ENCODE measurements at places on chromosomes 4 and X.

DNA sequence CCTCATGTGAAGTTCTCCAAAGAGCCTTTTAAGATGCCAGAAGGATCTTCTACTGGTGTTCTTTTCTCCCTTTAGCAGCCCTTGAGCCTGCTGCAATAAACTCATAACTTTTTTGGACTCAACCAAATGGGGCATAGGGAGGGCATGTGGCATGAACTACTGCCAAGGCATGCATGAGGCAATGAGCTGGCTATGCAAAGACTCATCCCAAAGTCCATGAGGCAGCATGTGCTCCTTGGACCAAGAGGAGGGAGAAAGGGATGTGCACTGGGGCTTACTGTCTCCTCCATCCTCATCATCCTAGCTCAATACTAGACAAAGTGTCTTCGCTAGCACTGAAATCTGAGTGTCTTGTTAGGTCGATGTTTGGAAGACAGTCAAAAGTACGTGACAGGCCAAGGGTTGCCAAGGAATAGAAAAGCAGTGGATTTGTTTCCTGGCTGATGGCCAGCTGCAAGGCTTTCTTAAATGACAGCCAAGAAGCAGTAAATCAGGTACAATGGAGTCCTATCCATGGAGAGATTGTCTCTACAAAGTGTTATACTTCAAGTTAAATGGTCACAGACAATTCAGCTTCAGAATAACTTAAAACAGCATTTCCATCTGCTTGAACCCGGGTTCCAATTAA, 44.5 kb upstream of the ATXN3L start:
- DNase-seq = no peak

DNA sequence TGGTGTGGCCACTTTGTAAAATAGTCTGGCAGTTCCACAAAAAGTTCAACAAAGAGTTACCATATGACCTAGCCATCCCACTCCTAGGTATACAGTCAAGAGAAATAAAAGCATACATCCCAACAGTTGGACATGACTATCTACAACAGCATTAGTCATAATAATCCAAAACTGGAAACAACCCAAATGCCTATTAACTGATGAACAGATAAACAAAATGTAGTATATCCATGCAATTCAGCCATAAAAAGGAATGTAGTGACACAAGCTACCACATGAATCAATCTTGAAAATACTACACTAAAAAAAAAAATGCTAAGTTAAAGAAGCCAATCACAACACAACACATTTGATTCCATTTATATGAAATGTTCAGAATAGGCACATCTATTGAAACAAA, 16.1 kb downstream of the MED14 start:
- DNase-seq = no peak

DNA sequence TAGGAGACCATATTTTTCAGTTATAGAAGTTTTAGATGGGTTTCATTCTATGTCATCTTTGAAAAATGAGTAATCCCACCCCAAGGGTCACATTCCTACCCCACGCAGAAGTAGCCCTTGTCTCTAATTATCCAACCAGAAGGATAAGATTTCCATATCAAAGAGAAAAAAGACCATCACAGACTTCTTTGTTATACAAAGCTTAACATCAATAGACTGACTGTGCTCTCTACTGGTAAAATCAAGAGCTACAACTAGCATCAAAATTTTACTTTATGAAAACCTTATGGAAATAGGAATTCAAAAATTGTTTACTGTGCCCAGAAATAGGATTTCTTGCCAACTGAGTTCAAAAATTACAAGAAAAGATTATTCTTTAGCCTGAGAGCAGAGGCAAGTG, 24.9 kb downstream of the TNMD start:
- DNase-seq = no peak

- no peak for DNase-seq
These were observed 188.8 kb upstream of the VEGFC start for GRCh38 chr4:176981551-176981950.

DNA sequence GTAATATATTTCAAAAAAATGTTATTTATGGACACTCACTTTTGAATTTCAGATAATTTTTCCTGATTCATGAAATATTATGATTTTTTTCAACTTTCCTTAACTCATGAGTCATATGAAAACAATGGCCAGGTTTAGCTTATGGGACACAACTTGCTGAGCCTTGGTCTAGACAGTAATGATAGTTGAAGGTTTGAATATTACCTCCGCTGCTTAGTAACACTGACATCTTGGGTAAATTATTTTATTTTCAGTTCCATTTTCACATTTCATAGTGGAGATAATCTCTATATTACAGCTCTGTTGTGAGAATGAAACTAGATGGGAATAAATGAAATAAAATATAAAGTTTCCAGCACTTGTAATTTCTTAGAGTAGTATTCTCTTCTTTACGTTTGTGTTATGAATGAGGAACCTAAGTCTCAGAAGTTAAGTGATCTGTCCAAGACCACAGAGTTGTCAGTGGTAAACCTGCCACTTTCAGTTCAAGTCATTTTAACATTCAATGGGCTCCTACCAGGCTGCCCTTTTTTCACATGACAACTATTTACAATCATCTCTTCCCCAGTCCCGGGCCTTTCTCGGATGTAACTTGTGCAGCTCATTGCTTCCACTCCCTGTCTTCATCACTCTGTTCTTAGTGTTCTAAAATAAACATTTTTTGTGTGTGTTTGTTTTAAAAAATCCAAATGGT, 46.8 kb upstream of the GC start:
- DNase-seq = no peak

DNA sequence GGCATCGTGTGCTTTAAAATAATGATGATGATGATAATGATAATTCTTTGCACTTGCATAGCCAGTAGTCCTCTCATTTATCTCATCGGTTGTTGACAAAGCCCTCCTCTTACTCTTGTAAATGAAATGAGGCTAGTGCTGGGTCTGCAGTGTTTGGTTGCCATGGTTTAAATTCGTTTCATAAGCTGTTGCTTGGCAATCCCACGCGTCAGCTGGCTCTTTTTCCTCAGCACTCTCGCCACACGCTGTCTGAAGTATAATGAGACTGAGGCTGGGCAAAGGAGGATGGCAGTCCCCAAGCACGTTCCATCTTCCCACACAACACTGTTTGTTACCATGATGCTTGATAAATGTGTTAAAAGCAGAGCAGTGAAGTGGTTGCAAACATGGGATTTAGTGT, 15.5 kb downstream of the PAGE4 start:
- DNase-seq = no peak

DNA sequence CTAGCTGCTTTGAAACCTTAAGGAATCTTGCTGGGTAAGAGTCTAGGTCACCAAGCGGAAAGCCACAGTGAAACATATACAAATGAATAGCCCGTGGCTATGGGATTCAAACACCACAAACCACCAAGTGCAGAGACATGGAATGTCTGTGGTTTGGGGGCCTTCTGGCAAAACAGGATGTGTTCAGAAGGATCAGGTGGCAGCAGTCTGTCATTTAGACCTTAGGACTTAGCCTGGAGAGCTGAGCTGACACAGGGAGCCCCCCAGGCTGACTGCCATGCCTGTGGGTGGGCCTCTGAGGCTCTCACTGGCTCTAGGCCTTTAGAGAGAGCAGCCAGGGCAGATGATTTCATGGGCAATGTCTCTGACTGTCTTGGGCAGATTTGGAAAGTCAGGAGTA, 225.6 kb downstream of the FBXW7 start:
- no peak for DNase-seq

DNA sequence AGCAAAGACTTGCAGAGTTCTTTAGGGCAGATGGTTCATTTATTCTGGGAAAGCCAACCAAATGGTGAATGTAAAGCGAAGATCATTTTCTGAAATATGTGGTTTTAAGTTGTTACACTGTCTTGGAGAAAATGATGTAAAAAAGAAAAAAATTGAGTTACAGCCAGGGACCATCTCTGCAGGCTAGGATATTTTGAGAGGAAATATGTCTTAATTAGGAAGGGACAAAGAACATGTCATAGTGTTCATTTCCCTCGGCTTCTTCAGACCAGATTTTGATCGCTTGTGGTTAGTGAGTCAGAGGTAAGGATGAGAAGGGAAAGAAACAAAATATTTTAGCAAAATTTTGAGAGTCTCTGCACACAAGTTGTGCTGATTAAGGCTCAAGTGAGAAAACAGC, 59.0 kb upstream of the C1QTNF7 start:
- DNase-seq = no peak

DNA sequence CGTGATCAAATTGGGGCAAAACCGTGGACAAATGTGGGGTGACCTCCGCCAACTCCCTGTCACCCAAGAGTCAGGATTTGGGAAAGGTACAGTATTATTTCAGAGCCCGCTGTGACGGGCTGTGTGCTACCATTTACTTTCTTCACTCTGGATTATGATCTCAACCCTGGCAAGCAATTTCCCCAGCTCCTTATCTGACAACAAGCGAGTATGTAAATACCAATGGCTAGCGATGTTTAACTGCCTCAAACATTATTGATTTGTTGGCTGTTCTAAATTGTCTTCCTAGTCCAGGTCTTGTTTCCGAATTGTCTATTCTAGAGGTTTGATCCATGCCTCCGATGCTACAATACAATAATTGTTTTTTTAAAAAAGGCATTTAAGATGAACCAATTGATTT, 17.7 kb upstream of the PITX2 start:
- DNase-seq = no peak

DNA sequence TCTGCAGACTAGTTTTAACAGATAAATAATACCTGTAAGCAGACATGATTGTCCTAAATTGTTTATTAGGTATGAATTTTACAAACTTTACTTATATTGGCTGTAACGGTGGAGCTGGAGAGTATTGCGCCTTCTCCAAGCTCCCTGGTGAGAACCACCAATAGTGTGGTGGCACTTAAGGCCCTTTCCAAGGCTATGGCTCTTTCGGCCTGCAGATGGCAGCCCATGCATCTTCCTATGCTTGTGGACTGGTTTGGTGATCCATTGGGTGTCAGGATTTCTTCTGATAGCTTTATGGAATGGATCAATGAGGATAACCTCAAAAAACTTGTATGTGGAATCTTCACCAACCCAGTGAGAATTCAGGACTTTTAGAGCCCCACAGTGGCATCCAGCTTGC, 7.8 kb downstream of the LARP1B start:
- no peak for DNase-seq

All from brain pericyte (primary cell).